ENCODE measurements at places on chromosomes 2 and 18. TPM values are rescaled to one million over a fixed set of nuclear protein-coding genes. Genes with fewer than 3 reads are reported as not detected.

DNA sequence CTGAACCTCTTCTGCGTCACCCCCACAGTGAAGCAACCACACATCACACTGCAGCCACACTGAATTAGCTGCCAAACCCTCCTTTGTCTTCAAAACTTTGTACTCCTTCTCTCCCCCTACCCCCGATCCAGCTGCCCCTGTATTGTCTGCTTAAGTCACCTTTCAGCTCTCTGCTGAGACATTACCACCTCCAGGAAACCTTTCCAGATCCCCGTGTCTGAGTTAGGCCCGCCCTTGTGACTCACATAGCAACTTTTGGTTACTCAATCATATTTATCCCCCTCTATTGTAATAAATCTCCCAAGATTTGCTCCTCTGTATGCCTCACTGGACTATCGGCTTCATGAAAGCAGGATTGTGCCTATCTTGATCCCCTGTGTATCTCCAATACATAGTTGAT, 82.8 kb upstream of the CDCA7 start:
- no peak overlapping the region for H3K4me3 ChIP-seq
- no peaks in the 10 kb centered on the region for H3K27me3 ChIP-seq
- H3K36me3 ChIP-seq, result no peaks in the 10 kb centered on the region
- no peaks in the 10 kb centered on the region for H3K4me1 ChIP-seq
- no peak overlapping the region for H3K27ac ChIP-seq
- DNase-seq, result no peak

GRCh38 chr2:11377928-11378545, 33.6 kb upstream of the ROCK2 start:
- peak overlapping the region; percentile 67 for H3K27ac ChIP-seq
- H3K36me3 ChIP-seq, result no peaks in the 10 kb centered on the region
- H3K27me3 ChIP-seq, result no peaks in the 10 kb centered on the region
- H3K4me3 ChIP-seq, result peak overlapping the region; percentile 53
- DNase-seq, result peak; percentile 61

DNA sequence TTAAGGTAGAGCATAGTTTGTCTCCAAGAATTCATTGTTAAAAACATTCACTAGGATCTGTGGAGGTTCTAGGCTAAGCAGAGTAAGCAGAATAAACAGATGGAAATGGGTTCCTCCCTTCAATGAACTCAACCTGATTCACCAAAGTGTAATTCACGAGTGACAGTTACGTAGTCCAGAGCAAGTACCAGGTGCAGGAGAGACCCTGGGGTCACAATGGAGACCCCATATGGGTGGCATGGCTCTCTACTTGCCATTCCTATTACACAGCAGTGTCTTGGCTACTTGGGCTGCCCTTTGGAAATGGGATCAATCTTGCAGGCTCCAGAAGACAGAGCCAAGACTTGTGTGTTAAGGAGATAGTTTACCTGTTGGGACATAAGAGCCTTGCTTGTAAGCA, 7.1 kb downstream of the MYCN start:
- H3K36me3 ChIP-seq, result no peaks in the 10 kb centered on the region
- H3K4me1 ChIP-seq, result no peaks in the 10 kb centered on the region
- H3K4me3 ChIP-seq, result no peak overlapping the region
- H3K27me3 ChIP-seq, result peaks cover 8% of the 10 kb centered on the region
- no peak overlapping the region for H3K27ac ChIP-seq

GRCh38 chr2:179096090-179096489, 46.2 kb upstream of the CCDC141 start:
- 0 out of 2 replicates have a peak overlapping the region, but pooled peaks have one; percentile 23 for H3K27ac ChIP-seq
- H3K4me1 ChIP-seq, result peaks cover 19% of the 10 kb centered on the region
- H3K36me3 ChIP-seq, result no peaks in the 10 kb centered on the region

DNA sequence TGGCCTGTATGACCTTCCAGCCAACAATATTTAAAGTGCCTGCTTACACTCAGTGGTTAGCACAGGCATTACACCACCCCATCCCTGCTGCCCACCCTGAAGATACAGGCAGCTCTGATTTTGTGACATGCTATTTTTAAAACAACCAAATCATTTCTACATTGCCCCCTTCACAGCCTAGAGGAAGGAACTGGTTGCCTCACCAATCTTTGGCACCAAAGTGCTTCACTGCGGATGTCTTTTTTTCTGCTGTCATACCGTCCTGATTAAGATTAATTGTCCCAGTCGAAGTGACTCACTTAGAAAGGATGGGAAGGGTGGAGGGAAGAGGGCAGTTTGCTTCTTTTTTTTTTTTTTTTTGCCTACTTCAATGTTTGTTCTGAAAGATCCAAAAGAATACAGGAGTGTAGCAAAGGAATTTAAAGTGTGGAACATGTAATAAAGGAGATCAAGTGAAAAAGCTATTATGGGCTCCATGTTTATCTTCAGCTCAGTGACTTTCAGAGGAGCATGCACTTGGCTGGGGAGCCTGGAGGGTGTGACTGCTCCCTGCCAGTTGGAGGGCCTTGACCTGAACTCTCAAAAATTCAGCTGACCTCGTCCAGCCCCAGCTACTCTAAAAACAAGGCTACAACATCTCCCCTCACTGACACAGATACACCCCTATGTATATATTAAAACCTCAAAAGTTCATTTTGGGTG, 501.1 kb upstream of the TNP1 start:
- no peaks in the 10 kb centered on the region for H3K4me1 ChIP-seq
- no peak for DNase-seq
- H3K36me3 ChIP-seq, result no peaks in the 10 kb centered on the region
- no peaks in the 10 kb centered on the region for H3K27me3 ChIP-seq

DNA sequence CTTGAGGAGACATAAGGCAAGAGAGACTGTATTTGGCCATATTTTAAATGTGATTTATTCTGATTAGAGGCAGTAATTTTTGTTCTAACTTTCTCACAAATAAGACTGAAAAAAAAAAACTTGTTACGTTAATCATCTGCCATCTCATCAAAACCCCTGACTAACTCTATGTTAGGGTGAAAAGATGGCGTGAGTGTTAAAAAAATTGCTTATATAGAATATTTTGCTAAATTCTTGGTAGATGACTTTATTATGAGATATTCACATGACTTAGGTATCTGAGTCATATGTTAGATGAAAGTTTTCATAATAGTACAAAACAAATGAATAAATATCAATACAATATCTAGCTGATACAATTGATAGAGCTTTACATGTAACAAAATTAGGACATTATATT, 1508.7 kb upstream of the TMEFF2 start:
- H3K4me3 ChIP-seq, result no peak overlapping the region
- no peaks in the 10 kb centered on the region for H3K36me3 ChIP-seq
- H3K4me1 ChIP-seq, result no peaks in the 10 kb centered on the region
- no peaks in the 10 kb centered on the region for H3K27me3 ChIP-seq
- no peak overlapping the region for H3K27ac ChIP-seq

- no peaks in the 10 kb centered on the region for H3K36me3 ChIP-seq
- no peaks in the 10 kb centered on the region for H3K4me1 ChIP-seq
- H3K4me3 ChIP-seq, result no peak overlapping the region
- peaks cover 4% of the 10 kb centered on the region for H3K27me3 ChIP-seq
- DNase-seq, result no peak
- no peak overlapping the region for H3K27ac ChIP-seq
Observed at GRCh38 chr2:27249891-27250651, 12.8 kb downstream of the SLC30A3 start.

- no peaks in the 10 kb centered on the region for H3K27me3 ChIP-seq
- no peaks in the 10 kb centered on the region for H3K36me3 ChIP-seq
- DNase-seq, result peak; percentile 78
- peak overlapping the region; percentile 75 for H3K27ac ChIP-seq
- H3K4me1 ChIP-seq, result peaks cover 25% of the 10 kb centered on the region
Observed at GRCh38 chr2:64819774-64820688, 166.3 kb upstream of the SERTAD2 start.

GRCh38 chr2:100063459-100063953, 78.9 kb downstream of the AFF3 start:
- H3K4me3 ChIP-seq, result no peak overlapping the region
- no peaks in the 10 kb centered on the region for H3K27me3 ChIP-seq
- H3K4me1 ChIP-seq, result no peaks in the 10 kb centered on the region
- H3K36me3 ChIP-seq, result no peaks in the 10 kb centered on the region
- H3K27ac ChIP-seq, result no peak overlapping the region

DNA sequence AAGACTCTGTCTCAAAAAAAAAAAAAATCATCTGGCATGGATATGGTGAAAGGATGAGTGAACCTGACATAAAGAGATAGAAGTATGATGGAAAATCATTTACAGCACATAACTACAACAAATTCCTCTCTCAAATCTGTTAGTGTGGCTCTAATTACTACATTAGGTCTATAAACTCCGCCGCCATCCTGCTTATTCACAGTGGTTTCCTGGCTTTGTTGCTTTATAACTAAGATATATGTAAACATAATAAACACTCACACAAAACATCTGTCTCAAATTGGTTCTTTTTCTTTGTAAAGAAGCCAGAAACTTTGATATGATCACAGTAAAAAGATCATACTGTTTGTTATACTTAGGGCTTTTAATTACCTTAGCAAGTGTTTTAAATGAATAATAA, 412.6 kb upstream of the FAM98A start:
- no peak for DNase-seq
- no peak overlapping the region for H3K4me3 ChIP-seq
- H3K36me3 ChIP-seq, result no peaks in the 10 kb centered on the region
- H3K27ac ChIP-seq, result no peak overlapping the region
- no peaks in the 10 kb centered on the region for H3K27me3 ChIP-seq
- H3K4me1 ChIP-seq, result no peaks in the 10 kb centered on the region

DNA sequence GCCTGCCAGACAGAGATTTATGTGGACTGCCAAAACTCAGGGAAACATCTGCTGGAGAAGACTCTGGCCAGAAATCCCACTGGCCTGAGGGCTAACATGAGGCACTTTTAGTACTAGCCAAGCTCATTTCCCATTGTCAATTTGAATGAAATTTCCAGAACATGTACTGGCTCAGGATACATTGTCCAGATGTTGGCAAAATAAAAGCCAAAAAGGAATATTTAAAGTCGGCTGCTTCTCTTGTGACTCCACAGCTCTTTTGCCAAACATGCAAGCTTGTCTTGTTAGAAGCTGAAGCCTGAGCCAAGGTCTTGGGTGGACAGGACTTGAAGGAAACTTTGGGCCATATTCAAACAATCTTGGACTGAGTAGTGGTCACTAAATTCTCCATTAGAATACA, 215.5 kb downstream of the NCKAP5 start:
- no peaks in the 10 kb centered on the region for H3K27me3 ChIP-seq
- no peak overlapping the region for H3K4me3 ChIP-seq
- H3K36me3 ChIP-seq, result no peaks in the 10 kb centered on the region

- DNase-seq, result no peak
- H3K27ac ChIP-seq, result no peak overlapping the region
- H3K4me1 ChIP-seq, result no peaks in the 10 kb centered on the region
- H3K36me3 ChIP-seq, result no peaks in the 10 kb centered on the region
- no peak overlapping the region for H3K4me3 ChIP-seq
Observed at GRCh38 chr2:119415630-119416029, 16.0 kb upstream of the TMEM37 start.

DNA sequence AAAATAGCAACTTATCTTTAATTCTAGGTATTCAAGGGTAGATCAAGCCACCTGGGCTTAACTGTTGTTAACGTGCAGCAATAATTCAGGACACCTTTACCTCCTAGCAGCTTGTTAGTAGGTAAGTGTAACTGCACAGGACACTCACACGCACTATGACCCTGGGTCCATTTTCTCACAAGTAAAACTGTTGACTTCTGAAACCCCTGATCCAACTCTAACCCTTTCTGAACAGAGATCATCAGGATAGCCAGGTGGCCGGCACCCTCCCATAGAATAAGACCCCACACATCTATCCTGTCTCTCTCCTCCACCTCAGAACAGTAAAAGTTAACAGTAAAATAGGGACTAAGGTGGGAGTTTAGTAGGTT, 610 bp downstream of the SPC25 start:
- H3K4me3 ChIP-seq, result peak overlapping the region; percentile 93
- no peaks in the 10 kb centered on the region for H3K36me3 ChIP-seq
- H3K4me1 ChIP-seq, result no peaks in the 10 kb centered on the region

DNA sequence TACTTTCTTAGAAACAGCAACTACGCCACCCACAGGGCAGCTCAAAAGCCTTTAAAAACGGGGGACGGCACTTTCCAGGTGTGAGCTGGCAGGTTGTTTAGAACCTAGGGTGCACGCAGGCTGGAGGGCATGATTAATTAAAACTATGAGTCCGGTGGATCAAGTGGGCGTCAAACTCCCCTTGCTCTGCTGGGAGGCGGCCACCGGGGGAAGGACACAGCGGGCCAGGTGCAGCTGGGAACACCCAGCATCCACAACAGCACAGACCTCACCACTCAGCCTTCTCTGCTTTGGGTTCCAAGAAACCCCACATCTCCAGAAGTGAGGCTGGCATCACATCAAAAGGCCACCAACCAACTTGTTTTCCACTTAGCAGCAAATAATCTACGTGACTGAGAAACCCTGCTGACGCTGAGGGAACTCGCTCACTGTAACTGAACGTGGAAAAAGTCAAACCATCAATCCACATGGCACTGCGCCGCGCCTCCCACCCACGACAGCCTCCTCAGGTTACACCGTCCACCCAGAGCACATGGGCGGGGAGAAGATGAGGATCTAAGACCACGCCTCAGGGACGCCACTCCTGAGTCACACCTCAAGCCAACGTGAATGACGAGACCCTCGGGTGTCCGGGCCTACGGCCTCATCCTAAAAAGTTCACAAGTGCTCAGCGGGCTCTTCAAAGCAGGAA, 118.2 kb downstream of the ZNF516 start:
- peaks cover 30% of the 10 kb centered on the region for H3K4me1 ChIP-seq
- H3K27ac ChIP-seq, result no peak overlapping the region
- DNase-seq, result no peak
- no peak overlapping the region for H3K4me3 ChIP-seq

DNA sequence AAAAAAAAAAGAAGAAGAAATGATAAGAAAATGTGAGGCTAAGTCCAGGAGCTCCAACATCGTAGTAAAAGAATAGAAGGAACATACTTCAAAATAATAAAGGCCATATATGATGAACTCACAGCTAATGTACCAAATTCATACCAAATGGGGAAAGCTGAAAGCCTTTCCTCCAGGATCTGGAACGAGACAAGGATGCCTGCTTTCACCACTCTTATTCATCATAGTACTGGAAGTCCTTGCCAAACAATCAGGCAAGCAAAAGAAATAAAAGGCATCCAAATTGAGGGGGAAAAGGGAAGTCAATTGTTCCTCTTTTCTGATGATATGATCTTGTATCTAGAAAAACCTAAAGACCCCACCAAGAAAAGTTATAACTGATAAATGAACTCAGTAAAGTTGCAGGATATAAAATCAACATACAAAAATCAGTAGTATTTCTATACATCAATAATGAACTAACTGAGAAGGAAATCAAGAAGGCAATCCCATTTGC, 170.6 kb downstream of the METTL4 start:
- no peak overlapping the region for H3K4me3 ChIP-seq
- H3K36me3 ChIP-seq, result no peaks in the 10 kb centered on the region
- no peaks in the 10 kb centered on the region for H3K27me3 ChIP-seq

GATA6 gene
- 0.05 TPM for total RNA-seq

EFR3B gene
- 3.5 TPM for total RNA-seq

SPR gene
- 2.9 TPM for total RNA-seq

STPG4 gene
- total RNA-seq, result not detected

PID1 gene
- total RNA-seq, result not detected

ADD2 gene
- 0.08 TPM for total RNA-seq

SCN9A gene
- 0.08 TPM for total RNA-seq

RNF103 gene
- 11.0 TPM for total RNA-seq

CIDEA gene
- total RNA-seq, result not detected

CHPF gene
- 11.6 TPM for total RNA-seq
